ENCODE measurements at places on chromosomes 6 and 20.

DNA sequence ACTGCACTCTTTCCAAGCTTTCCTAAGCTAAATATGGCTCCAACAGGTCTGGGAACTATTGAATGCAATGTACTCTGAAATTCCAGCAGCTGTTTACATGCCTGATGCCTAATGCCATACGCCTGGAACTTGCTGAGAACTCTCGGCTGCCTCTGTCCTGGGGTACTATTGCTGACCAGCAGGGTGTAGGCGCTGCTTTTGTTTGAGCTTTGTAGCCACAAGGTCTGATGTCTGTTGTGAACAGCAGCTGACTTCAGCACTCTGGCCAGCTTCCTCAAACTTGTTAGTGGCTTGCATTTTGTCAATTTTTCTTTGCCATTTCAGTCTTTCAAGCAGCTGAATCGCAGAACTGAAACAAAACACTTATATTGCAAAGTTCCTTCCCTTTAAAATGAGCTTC lies 26.7 kb downstream of the SAYSD1 start:
- DNase-seq = no peak
- no peak overlapping the region for H3K4me3 ChIP-seq
- H3K27ac ChIP-seq = no peak overlapping the region
- no peaks in the 10 kb centered on the region for H3K36me3 ChIP-seq
- peaks cover 41% of the 10 kb centered on the region for H3K27me3 ChIP-seq
- peaks cover 7% of the 10 kb centered on the region for H3K4me1 ChIP-seq

DNA sequence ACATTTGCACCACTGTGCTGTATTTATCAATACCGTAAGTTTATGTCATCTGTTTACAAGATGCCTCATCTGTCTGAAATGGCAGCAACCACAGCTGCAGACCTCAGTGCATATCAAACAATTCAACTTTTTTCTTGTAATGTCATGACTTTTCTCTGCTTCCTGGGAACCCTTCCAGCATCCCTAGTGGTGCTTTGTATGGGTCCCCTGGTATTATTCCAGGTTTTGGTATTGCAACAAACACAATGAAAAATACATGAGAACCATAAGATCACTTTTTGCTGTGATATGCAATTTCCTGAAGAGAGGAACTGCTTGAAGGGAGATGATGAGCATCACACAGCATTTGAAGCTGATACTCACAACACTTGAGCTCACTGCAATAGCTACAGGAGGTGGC lies 12.0 kb upstream of the TXNDC5 start:
- H3K4me1 ChIP-seq = no peaks in the 10 kb centered on the region
- H3K27ac ChIP-seq = no peak overlapping the region

GRCh38 chr20:38418509-38419204 lies 16.5 kb downstream of the SNHG17 start:
- H3K4me1 ChIP-seq = peaks cover 6% of the 10 kb centered on the region
- H3K27me3 ChIP-seq = no peaks in the 10 kb centered on the region
- H3K27ac ChIP-seq = no peak overlapping the region
- peaks cover 56% of the 10 kb centered on the region for H3K36me3 ChIP-seq
- DNase-seq = no peak
- no peak overlapping the region for H3K4me3 ChIP-seq

GRCh38 chr6:165119231-165120020 lies 190.0 kb downstream of the C6orf118 start:
- H3K27ac ChIP-seq = no peak overlapping the region
- H3K27me3 ChIP-seq = no peaks in the 10 kb centered on the region
- DNase-seq = no peak
- H3K36me3 ChIP-seq = no peaks in the 10 kb centered on the region
- no peaks in the 10 kb centered on the region for H3K4me1 ChIP-seq

DNA sequence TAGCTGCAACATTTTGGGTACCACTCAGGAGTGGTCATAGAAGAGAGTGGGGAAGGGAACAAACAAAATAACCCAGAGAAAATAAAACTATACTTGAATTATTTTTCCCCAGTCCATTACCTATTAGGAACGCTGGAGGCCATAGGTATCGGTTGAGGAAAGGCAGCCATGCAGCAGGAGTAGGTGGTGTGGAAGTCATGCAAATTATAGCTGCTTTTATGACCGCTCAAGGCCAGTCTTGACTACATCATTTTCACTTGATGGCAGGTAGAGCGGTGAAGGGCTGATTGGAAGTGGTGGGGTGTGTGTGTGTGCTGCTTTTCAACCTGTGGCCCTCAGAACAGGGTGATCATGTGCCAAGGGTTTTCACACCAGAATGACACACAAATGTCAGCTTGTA lies 36.5 kb upstream of the KIF13A start:
- H3K4me3 ChIP-seq = no peak overlapping the region
- H3K27ac ChIP-seq = no peak overlapping the region
- DNase-seq = no peak
